Activated CD4-positive, alpha-beta T cell treated with anti-CD3 and anti-CD28 coated beads for 4 hours (primary cell): ENCODE measurements at places on chromosomes 11 and 22.

GRCh38 chr11:127338380-127339259 lies 338.1 kb upstream of the KIRREL3 start:
- DNase-seq, result no peak

- DNase-seq, result no peak
Measured at GRCh38 chr11:100383357-100383865, 303.7 kb upstream of the ARHGAP42 start.

GRCh38 chr11:34002420-34002819 lies 49.1 kb upstream of the CAPRIN1 start:
- no peak for DNase-seq

DNA sequence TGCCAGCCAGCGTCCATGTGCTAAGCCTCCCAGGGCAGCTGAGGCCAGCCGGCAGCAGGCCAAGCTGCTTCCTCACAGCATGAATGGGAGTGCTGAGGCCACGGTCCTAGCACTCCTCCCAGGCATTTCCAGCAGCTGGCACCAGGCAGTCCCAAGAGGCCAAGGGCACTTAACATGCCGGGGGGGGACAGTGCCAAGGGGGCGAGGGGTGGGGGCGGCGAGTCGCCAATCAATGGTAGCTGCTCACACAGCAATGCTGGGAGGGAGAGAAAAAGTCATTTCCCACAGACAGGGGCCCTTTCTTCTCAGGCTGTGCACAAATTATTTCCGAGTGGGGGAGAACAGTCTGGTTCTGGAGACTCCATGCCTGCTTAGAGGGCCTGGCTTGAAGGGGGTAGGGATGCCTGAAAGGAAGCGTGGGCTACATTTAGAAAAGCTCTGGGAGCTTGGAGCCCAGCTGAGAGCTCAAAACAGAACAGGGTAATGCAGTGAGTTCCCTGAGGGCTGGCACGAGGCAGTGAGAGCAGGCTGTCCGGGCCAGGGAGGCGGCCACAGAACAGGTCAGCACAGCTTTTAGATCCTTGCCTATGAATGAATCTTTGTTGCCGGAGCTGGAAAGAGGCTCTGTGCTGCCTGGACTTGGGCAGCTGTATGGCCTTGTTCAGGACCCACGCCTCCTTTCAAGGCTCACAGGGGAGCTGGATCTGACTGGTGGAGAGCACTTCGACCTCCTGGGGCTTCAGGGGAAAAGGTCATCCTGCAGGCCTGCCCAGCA lies 14.4 kb upstream of the TBC1D10A start:
- DNase-seq, result no peak

DNA sequence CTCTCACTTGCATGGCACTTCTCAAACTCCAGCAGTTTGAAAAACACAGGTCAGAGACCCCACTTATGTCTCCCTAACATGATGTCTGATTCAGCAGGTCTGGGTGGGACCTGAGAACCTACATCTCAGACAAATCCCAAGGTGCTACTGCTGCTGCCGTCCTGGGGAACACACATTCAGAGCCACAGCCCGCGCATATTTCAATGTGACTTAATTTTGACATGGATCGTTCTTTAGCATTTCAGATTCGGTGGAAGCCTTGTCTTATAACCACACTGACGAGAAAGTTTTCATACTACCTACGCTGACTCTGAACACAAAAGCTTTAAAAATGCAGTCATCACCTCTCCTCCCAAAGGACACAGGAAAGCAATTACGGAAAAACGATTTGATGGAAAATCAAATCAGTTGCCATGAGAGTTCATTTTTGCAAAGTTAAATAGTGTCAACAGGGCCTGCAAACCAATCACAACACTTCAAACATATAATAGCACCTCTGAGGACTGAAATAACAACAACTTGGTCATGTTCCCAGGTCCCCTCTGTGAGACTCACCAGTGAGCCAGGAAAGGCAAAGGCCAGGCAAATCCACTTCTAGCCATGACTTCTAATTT lies 132.6 kb downstream of the SHANK2 start:
- no peak for DNase-seq

- peak; percentile 54 for DNase-seq
Measured at GRCh38 chr11:46369458-46370152, 11.9 kb upstream of the MDK start.

DNA sequence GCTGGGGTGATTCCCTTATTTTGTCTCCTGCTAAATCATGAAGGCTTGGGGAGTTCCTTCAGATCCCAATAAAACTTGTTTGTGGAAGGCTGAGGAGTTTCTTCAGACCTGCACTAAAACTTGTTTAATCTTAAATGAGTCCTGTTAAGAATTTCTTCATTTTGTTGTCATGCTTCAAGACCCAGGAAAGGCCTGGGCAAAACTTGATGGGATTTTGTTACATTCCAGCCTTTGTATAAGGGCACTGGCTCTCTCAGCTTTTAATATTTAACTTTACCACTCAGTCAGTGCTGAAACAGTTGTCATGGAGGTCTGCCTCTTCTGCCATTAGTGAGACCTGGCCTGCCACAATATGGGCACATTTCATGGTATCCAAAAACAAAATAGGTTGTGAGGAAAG lies 699.0 kb downstream of the ETS1 start:
- DNase-seq, result no peak

DNA sequence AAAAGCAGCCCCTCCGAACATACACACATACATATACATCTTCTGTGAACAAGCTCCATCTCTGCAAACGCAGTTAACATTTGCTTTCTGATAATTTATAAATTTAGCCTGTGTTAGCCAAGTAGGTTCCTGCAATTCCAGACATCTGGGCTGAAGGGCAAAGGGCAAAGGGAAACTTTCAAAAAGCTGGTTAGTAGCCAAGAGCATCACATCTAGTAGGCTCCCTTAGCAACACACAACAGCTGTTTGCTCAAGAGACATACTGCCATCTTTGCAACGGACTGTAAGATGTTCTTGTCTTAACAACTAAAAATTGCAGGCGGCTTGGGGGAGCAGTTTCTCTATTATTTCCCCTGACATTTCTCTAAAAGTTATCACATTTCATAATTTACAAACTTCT lies 134.9 kb downstream of the RBFOX2 start:
- DNase-seq, result no peak

DNA sequence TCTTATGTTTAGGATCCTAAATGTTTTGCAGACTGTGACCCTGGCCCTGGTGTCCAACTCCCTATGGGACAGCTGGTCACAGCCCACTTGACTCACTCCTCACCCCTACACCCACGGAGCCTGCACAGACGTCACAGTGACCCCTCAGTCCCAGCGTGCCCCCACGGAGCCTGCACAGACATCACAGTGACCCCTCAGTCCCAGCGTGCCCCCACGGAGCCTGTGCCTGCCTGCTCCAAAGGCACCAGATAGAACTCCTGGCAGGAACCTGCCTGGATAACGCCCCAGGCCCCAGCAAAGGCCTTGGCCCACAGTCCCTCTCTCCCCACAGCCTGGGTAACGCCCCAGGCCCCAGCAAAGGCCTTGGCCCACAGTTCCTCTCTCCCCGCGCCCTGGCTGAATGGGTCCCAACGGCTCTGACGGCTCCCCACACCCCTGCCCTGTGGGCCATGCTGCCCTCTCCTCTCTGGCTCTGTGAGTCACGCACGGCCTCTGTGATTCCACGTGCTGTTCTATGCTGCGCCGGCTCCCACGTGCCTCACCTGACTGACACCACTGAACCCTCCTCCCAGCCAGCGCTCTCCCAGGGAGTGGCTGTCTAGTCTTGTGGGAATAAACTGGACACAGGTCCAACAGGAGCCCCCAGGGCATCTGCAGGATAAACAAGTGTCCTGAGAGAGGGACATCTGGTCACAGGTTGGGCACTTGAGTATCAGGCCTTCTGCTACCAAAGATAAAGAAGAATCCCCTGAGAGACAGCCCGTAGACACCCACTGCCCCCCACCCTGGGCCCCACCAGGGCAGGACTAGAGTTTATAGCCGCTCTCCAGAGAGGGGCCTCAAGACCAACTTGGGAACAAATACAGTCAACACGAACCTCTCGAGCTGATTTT lies 250.3 kb downstream of the BRD1 start:
- DNase-seq, result no peak

GRCh38 chr11:122642971-122643370 lies 12.6 kb upstream of the UBASH3B start:
- no peak for DNase-seq

- DNase-seq, result no peak
Measured at GRCh38 chr11:102599642-102600261, 25.4 kb downstream of the MMP20 start.

GRCh38 chr11:79078456-79078855 lies 362.4 kb downstream of the TENM4 start:
- DNase-seq, result no peak

GRCh38 chr11:7538031-7538430 lies 24.2 kb downstream of the PPFIBP2 start:
- no peak for DNase-seq

DNA sequence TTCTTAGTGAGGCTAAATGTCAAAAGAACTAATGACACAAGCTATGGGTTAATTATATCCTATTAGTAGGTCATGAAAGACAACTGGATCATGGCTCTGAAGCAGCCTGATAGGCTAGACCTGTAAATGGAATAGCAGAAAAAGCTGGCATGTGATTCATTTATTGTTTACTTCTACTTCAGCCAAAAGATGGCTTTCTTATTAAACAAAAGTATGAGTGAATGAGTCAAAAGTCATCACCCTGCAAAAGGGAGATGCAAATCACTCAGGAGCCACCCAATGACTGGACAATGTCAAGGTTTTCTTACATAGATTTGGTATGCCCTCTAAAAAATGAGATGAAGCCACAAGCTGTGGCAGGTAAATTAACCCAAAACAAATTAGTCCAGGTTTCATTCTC lies 138.0 kb downstream of the TRPC6 start:
- DNase-seq, result no peak

DNA sequence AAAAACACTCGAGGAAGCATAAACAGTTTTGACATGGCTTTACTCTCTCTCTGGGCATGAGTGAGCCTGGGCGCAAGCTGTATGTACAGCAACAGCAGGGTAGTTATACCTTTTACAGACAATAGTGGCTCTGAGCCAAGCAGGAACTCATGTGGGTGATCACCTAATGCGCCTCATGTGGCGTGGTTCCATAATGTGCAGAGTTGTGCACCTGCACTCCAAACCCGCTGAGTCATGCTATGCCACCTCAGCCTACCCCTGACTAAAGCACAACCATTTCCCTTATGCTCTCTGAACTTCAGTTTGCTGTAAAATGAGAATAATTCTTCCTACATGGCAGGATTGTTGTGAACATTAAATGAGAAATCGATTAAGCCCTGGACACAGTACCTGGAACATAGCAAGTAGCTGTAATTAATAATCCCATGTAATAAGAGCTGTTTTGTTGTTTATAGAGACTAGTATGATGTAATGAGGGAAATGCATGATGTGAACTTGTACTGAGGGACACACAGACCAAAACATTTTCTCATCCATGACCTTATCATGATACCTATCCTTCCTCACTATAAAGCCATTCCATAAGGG lies 71.6 kb downstream of the CCDC34 start:
- DNase-seq, result no peak

DNA sequence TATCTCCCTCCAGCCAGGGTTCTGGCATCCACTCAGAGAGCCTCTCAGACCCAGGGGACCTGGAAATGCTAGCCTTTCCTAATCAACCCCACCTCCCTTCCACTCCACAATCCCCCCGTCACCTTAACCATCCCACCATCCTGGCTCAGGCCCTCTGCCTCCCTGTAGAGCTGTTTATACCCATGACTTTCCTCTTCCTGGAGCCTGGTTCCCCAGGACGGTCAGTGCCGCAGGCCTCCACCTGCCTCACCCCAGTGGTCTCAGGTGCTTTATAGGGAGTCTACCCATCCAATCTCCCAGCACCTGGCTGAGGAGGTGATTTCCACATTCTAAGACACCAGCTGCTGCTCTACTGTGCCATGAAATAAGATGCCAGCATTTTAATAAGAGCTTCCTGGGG lies 1159.5 kb downstream of the TBC1D22A start:
- DNase-seq, result no peak

- no peak for DNase-seq
Measured at GRCh38 chr11:69215784-69216415, 60.2 kb downstream of the SMIM38 start.

DNA sequence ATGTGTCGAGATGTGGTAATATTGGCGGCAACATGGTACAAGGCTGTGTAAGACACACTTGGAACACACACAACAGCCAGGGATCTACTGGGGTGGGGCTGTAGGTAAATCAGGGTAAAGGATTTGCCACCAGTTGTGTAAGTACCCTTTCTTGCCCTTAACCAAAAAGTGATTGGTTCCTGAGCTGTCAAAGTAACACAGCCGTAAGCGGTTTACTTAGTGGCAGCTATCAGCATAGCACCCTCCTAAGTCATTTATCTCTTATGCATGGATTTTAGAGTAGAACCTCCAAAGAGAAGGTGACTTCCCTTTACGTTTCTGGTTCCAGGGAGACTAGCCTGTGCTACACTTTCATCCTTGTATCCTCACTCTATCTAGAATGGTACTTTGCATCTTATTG lies 57.2 kb downstream of the SPECC1L start:
- DNase-seq, result no peak

DNA sequence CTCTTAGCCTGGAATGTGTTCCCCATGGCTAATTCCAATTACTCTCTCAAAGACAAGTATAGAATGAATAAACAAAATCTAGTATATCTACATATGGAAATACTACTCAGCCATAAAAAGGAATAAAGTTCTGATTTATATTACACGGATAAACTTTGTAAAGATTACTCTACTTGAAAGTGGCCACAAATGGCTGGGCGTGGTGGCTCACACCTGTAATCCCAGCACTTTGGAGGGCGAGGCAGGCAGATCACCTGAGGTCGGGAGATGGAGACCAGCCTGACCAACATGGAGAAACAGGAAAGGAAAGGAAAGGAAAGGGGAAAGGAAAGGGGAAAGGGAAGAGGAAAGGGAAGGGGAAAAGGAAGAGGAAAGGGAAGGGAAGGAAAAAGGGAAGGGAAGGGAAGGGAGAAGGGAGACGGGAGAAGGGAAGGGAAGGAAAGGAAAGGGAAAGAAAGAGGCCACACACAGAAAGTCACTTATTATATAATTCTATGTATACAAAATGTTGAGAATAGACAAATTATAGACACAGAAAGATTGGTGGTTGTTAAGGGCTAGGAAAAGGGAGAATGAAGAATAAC lies 90.7 kb upstream of the CLNS1A start:
- no peak for DNase-seq

- no peak for DNase-seq
Measured at GRCh38 chr11:1753929-1754305, 3.5 kb upstream of the IFITM10 start.

GRCh38 chr11:69468221-69468620 lies 13.2 kb upstream of the LINC01488 start:
- DNase-seq, result no peak

- no peak for DNase-seq
Measured at GRCh38 chr11:21142007-21142406, 472.6 kb downstream of the NELL1 start.

DNA sequence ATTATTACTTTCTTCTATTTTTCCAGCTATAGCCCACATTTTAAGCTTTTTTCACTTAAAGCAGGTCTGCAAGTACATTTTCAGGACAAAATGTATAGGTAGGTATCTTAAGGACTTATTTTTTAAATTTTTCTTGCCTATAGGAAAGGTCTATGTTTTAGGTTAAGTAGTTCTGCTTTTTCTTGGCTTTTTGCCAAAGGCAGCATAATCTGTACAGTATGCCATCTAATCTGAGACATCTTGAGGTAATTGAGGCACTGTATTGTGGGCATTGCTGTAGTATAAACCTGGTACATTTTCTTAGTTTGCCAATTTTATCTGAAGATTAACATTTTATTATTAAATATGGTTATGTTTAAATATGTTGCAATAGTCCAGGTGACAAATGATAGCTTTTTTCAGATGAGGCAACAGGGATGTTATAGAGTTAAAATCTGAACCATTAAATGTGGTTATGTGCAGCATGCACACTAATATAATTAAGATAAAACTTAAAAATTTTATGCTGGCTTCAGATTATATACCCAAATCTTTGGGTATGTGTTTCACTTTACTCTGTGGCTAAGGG lies 42.9 kb downstream of the QSER1 start:
- no peak for DNase-seq
